ENCODE measurements at places on chromosomes 1 and 21. TPM values are rescaled to one million over a fixed set of nuclear protein-coding genes. Genes with fewer than 3 reads are reported as not detected.

Gene SYT6
- total RNA-seq, result not detected

Gene COL24A1
- 0.68 TPM for total RNA-seq

Gene HAO2
- total RNA-seq, result not detected

Gene KIF2C
- 1.9 TPM for total RNA-seq

Gene MAP3K6
- total RNA-seq, result 13.5 TPM

Gene TCHHL1
- total RNA-seq, result not detected

Gene RORC
- total RNA-seq, result 3.4 TPM

Gene S100A16
- 181 TPM for total RNA-seq

Gene RIMS3
- total RNA-seq, result 5.6 TPM

Gene NBPF6
- not detected for total RNA-seq

Gene OR2L3
- not detected for total RNA-seq
